ENCODE measurements at places on chromosomes 1 and 21.
A peak's percentile ranks its signal among the peaks of the same experiment; 100 is the strongest.

GRCh38 chr1:30780409-30780808 is 22.8 kb upstream of the LAPTM5 start:
- no peak for DNase-seq

DNA sequence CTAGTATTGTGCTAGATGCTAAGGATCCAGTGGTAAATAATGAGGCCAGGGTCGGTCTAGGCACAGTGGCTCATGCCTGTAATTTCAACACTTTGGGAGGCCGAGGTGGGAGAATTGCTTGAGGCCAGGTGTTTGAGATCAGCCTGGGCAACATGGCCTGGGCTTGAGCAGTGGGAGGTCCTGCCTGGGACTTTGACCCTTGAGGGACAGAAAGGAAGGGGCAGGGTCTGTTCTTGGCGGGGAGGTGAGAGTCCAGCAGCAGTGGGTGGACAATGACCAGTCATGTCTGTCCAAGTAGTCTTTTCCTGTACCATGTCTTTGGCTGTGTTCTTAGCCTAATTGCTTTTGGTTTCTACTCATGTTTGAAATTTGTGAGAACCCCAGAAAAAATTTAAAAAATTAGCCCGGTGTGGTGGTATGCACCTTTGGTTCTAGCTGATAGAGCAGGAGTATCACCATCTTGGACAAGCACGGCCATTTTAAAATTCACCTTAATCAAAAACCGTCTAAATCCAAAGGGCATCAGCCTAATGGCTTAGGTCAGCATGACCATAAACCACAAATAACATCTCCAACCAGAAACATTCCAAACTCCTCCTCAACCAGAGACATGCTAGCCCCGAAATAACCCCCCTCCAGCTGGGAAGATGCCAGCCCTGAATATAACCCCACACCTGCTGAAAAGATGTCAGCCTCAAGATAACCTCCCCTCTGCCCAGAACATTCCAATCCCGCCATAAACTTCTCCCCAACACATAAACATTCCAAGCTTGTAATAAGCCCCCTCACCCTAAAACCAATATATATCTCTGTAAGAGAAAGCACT is 6.8 kb upstream of the AK2 start:
- peak; percentile 55 for DNase-seq

- no peak for DNase-seq
These were observed 24.3 kb upstream of the MCL1 start for GRCh38 chr1:150603711-150604110.

GRCh38 chr1:45886229-45886628 is 82.8 kb downstream of the MAST2 start:
- no peak for DNase-seq

- no peak for DNase-seq
These were observed 390.4 kb upstream of the ADGRL2 start for GRCh38 chr1:81410351-81410750.

DNA sequence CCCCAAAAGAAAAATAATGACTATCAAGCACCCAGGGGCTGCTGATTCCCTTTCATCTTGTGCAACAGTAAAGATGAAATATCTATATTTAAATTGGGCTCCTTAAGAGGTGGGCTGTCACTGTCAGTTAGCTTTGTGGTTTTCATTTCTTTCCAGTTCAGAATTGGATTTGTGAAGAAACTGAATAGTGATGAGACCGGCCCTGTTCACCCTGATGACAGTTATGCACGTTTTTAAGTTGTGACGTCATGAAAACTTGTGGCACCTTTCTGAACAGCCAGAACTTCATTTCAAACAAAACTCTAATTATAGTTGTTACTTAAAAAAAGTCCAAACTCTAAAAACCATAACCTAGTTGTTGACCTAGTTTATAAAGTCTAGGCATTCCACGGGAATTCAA is 125.9 kb downstream of the RUNX1 start:
- DNase-seq, result no peak

- peak; percentile 87 for DNase-seq
These were observed 28.4 kb upstream of the CEP350 start for GRCh38 chr1:179925922-179926849.

- peak; percentile 85 for DNase-seq
These were observed 16.6 kb upstream of the RNF19B start for GRCh38 chr1:32981003-32981901.

GRCh38 chr1:228016653-228017355 is 10.0 kb downstream of the WNT3A start:
- no peak for DNase-seq

- DNase-seq, result no peak
These were observed 3.3 kb downstream of the EPHA2 start for GRCh38 chr1:16152481-16153087.

- peak; percentile 70 for DNase-seq
These were observed 12.9 kb downstream of the NRIP1 start for GRCh38 chr21:15051644-15052458.

DNA sequence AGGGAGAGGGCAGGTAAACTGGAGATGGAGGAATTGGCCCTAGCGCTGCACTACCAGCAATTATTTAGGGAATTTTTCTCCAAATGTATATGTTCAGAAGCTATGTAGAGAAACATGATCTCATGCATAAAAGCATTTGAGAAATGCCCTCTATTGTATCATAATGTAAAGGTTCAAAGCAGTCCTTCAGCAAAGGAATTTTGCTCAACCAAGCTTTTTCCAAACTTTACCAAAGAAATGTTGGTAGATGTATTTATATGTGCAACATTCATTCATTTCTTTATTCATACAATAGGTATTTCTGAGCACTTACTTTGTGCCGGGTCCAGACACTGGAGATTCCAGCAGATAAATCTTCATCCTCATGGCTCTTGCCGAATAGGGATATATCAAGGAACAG is 64.4 kb downstream of the XCL1 start:
- DNase-seq, result no peak

DNA sequence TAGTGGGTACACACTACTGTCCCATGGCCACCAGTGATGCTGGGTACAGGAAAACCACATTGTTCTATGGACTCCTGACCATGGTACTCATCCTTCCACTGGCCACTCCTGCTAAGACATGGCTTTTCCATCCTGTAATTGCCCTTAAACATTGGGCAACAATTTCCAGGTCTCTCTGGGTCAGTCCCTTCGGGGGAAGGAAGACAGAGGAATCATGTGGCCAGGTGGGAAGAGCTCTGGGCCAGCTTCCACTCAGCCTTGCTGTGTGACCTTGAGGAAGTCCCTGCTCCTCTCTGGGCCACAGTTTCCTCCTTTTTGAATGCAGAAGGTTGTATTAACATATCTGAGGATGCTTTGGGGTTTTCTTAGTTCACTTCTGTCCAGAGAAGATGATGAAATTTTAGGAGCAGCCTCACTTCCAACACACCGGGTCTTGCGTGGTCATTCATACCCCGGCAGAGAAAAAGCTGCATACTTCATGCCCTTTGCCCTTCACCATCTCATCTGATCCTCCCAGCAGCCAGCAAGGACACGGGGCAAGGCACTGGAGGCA is 50.8 kb downstream of the SRRM1 start:
- DNase-seq, result peak; percentile 50

DNA sequence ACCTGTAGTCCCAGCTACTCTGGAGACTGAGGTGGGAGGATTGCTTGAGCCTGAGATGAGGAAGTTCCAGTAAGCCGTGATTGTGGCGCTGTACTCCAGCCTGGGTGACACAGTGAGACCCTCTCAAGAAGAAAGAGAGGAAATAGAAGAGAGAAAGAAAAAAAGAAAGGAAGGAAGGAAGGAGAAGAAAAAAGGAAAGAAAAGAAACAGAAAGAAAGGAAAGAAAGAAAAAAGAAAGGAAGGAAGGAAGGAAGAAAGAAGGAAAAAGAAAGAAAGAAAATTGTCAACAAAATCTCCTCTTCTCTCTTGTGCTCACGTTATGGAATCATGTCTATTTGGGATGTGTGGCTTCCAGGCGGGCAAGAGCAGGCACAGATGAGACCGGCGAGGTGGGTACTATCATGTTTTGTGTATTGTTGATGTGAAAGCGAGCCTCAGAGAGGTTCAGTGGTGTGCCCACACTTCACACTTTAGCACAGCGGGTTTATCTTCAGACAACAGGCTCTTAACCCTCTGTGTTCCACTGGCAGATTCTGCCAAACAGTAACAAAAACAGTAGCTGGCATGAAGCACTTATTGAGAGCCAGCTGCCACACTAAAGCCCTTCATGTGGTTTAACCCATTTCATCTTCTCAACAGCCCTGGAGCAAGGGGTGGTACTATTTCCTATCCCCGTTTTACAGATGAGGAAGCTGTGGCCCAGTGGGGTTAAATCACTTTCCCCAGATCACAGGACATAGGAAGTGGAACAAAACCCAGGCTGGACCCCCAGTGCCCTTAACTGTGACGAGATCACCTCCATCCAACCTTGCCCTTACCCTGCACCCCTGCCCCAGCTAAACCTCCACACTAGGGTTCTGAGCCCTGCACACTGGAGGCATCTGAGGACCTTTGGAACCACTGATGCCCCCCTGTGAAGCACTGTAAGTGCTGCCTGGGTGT is 94.7 kb upstream of the TARDBP start:
- no peak for DNase-seq

- DNase-seq, result no peak
These were observed 37.3 kb downstream of the RGS4 start for GRCh38 chr1:163106364-163106987.

DNA sequence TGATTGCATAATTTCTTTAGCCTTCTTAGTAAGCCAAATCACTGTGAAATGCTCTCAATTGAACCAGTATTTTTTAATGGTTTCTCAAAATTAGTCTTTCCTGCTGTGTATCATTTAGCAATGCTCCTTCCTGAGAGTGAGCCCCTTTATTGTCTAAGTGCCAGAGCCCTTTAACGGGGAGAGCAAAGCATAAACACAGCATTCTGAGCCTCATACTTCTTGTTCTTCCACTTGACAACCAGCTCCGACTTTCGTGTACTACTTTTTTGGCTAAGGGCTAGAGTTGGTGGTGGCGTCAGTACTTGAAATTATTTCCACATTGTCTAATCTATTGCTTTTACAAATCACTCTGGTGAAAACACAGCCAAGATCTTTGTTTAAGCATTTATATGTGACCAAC is 299.0 kb downstream of the TPR start:
- DNase-seq, result no peak

DNA sequence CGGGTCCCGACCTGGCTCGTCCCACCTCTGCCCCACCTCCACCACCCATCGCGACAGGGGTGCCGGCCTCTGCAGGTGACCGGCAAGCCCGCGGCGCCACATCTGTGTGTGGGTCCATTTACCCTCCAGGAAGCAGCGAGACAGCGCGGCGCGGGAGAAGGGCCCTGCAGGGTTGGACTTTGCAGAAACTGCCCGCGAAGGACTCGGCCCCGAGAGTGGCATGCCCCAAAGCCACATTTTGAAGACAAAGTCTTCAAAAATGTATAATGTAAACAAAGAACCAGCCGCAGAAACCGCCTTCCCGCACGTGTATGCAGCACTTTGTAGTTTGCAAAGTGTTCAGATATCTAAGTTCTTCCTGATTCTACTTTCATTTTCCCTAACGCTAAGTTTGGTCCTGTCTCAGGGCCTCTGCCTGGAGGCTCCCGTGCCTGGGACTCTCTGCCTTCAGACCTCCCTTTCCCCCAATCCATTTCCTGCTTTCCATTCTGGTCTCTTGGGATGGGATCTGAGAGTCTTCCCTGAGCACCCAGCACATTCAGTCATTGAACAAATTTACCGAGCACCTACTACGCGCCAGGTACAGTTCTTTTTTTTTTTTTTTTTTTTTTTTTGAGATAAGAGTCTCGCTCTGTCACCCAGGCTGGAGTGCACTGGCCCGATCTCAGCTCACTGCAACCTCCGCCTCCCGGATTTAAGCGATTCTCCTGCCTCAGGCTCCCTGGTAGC is 524 bp upstream of the TMCO4 start:
- DNase-seq, result peak; percentile 81

DNA sequence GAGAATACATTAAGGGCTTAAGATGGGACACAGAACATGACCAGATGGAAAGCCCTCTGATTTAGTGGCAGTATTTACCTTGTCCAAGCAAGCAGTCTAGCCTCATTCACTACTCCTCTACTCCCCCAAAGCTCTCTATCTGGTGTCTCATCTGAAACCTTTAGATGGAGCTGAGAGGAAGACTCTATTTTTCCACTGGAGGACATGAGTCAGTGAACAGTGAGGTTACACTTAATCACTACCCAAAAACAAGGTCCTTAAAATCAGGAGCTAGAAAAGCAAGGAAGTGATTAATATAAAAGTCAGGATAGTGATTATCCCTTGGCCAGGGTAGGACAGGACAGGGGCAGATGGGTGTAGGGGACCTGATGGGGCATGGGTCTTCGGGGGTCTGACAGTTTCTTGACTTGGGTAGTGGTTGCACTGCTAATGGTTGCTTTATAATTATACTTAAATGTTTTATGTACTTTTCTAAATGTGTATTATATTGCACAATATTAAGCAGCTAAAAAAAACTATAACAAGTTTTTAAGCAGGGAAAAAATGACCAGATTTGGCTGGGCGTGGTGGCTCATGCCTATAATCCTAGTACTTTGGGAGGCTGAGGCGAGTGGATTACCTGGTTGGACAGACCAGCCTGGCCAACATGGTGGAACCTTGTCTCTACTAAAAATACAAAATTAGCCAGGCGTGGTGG is 3.0 kb downstream of the PTPN22 start:
- DNase-seq, result peak; percentile 49
